ENCODE measurements at places on chromosomes 11 and 22.

GRCh38 chr22:28999919-29000556 lies 61.6 kb downstream of the C22orf31 start:
- no peak for DNase-seq

DNA sequence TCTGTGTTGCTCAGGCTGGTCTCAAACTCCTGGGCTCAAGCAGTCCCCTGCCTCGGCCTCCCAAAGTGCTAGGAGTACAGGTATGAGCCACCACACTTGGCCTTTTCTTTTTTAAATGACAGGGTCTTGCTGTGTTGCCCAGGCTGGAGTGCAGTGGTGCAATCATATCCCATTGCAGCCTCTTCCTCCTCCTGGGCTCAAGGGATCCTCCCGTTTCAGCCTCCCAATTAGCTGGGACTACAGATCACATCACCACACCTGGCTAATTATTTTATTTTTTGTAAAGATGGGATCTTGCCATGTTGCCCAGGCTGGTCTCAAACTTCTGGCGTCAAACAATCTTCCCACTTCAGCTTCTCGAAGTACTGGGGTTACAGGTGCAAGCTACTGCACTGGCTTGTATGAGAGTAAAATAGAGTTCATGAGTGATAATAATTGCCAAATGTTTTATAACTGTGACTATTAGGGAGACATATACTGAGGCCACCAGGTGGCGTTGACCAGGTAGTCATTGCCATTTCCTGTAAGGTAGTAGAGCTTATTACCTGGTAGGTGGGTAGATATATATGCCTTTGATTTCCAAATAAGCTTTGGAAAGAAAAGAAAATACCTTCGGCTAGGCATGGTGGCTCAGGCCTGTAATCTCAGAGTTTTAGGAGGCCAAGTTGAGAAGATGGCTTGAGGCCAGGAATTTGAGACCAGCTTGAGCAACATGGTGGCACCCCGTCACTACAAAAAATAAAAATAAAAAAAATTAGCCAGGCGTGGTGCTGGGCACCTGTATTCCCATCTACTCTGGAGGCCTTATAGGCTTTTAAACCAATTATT lies 5.4 kb downstream of the FDX1 start:
- DNase-seq, result no peak

- no peak for DNase-seq
Observed at GRCh38 chr11:119491753-119492510, 69.0 kb upstream of the THY1 start.

DNA sequence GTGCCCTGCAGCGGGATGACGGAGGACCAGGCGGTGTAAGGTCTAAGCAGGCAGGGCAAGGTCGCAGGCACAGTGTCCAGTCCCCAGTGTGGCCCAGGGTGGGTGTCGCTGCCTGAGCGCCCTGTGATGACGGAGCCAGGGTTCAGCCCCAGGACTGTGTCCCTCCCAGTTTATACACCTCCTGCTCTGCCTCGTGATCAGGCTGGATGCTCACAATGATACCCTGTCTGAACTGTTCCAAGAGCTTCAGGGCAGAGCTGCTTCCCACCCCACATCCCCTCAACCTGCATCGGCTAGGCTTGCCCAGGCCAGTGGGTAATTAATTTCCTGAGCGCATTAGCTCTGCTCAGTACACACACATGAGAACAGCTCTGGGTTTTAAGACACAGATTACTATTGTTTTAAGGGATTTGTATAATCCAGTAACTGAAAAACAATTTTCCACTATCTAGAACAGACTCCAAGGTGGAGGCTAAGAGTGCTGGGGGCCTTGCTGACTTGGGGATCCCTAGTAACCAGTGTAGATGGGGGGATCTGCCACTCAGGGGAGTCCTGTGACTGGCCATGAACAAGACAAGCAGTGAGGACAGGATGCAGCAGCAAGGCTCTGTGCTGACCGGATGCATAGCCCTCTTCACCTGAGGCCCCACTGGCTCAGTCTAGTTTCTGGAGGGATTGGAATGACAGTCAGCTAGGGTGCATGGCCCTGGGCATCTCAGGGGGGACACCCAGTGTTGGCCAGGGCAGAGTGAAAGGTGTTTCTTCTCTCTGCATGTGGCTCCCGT lies 34.1 kb downstream of the GNAZ start:
- no peak for DNase-seq

GRCh38 chr11:23679981-23680380 lies 816.9 kb upstream of the LUZP2 start:
- DNase-seq, result no peak

GRCh38 chr11:30131535-30131934 lies 99.3 kb upstream of the FSHB start:
- DNase-seq, result no peak

DNA sequence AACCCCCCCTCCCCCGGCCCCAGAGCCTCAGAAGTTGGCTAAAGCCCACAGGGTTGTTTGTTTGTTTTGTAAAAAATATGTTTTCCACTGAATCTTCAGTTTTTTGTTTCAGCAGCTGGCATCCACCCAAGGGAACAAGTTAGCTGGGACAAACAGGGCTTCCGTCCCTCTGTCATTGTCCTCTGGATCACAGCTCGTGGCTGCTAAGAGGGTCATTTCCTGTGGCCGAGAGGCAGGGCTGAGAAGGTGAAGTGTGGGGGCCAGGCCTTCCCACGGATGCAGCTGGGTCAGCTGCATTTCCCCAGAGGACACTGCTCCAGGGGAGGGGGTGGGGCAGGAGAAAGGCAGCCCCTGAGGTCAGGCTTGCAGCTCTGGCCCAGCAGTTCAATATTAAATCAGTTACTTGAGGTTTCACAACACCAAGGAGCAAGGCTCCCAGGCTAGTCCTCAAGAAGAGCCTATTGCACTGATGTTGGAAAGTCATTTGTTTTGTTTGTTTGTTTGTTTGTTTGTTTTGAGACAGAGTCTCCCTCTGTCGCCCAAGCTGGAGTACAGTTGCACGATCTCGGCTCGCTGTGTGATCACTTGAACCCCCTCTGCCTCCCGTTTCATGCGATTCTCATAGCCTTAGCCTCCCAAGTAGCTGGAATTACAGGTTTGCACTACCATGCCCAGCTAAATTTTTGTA lies 34.4 kb upstream of the SMTN start:
- DNase-seq, result no peak

DNA sequence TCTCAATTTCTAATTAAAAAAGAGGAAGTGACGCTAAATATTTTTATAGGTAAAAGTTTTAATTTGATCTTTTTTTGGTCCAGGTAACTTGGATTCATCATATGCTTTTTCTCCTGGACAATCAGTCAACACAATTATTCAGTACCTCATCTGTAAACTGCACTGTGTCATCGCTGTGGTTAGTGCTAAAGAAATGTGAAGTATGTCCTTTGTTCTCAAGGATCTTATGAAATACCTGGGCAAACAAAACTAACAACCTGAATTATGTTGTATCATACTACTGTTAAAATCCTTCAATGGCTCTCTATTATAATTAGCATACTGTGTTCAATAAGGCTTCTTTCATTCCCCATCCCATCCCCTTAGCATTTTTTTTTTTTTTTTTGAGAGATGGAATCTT lies 19.9 kb upstream of the SCN3B start:
- no peak for DNase-seq

DNA sequence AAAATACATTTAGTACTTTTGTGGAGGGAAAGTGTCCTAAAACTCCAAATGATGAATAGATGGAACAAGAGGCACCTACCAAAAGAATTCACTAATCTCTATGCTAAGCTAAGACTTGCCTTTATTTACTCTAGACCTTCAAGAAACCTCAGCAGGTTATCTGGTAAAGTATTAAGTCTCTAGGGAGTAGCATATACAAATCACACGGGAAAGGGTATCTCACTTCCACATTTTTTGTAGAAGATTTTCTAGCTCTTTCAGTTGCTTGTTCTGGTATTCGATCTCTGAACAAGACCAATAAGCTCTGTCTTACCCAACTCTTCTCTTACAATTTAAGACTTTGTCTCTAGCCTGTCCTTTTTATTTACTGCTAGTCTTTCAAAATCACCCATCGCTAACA lies 18.1 kb upstream of the CADM1 start:
- no peak for DNase-seq

GRCh38 chr22:33741025-33741424 lies 179.3 kb downstream of the LARGE1 start:
- no peak for DNase-seq

DNA sequence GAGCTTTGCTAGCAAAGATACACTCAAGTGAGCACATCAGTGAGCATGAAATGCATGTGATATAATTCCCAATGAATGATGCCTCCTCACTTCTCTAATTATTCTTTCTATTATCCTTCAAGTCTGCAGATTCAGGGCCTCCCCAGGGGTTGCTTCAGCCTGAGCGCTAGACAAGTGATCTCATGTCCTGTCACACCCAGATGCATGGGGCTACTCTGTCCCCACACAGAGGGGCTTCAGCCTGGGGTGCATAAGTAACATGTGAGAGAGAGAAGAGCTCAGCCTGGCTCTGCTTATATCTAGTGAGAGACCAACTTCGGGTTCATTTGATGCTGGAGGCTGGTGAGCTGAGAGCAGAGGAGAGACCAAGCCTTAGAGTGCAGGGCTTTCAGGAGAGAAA lies 85.2 kb downstream of the VPREB1 start:
- no peak for DNase-seq

DNA sequence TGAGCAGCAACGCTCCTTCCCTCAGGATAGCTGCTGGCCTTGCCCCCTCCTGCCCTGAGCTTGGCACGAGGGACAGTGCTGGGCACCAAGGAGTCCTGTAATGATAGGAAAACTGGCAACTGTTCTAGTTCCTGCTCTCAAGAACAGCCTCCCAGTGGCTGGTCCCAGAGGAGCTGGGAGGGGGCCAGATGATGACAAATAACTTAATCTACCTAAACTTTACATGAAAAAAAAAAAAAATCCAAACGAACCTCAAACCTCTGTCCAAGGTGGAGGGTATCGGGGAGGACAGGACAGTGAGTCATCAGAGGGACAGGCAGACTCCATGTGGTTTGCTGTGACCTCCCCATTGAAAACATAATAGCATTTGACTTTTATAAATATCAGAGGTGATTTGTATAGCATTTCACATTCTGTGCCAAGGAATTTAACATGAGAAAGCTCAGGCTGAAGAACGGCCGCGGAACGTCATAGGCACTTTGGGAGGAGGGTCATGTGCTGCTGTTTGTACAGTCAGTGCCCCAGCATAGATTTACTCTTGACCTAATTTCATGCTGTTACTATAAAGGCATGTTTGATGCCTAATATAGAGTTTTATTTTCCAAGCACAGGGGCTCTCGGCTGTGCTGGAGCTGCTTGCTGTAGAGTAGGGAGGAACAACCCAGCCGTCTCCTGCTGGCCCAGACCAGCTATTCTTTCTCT lies 98.2 kb upstream of the NNMT start:
- no peak for DNase-seq

All from stimulated activated CD8-positive, alpha-beta memory T cell treated with anti-CD3 and anti-CD28 coated beads, Interleukin-7, amount 100 ng/mL, for 24 hours (primary cell).